ENCODE measurements at places on chromosomes 12 and 14.

GRCh38 chr12:56661560-56661959 is 15.8 kb upstream of the ATP5F1B start:
- no peak for DNase-seq

DNA sequence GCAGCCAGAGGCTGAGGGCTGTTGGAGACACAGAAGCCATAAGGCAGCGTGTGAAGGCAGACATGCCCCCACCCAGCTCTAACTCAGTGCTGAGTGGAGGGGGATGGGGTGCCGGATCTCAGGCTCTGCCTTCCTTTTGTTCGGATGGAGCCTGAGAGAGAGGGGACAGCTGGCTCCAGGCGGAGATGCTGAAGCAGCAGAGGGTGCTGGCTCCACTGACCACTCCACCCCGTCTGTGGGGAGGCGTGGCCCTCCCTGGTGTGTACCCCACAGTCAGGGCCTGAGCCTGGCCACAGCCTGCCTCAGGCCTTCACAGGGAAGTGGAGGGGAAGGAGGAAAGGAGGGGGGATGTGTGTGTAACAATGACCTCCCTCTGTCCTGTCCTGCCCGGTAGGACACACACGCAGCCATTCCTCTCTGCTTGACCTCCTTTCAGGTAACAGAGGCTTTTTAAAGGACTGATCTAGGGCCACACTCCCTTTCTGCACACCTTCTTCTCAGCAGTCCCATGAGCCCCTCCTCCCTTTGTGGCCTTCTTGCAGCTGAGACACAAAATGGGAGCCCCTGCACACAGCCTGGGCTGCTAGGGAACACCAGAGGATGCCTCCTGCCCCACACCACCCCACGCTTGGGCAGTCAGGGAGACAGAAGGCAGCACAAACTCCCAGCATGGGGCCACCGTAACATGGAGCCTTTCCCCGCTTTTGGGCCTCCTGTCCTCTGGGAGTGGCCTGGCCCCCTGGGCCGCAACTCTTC is 9.6 kb upstream of the ENDOU start:
- no peak for DNase-seq

GRCh38 chr12:31523306-31523705 is 67.6 kb downstream of the DENND5B start:
- no peak for DNase-seq

DNA sequence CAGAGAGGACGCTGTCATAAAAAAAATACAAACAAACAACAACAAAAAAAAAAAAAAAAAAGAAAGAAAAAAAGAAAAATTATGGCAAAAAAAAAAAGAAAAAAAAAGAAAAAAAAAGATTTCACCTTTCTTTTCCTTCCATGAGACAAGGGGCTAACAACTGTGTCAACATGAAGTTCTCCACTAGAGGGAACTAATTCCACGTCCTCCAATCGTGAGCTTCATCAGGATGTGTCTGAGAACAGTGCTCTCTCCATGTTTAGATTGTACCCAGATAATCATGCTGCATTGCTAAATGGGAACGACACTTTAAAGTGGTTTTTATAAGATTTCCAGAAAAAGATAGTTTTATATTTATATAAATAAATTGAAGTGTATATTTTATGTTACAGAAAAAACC is 96.2 kb upstream of the PTPRB start:
- no peak for DNase-seq

DNA sequence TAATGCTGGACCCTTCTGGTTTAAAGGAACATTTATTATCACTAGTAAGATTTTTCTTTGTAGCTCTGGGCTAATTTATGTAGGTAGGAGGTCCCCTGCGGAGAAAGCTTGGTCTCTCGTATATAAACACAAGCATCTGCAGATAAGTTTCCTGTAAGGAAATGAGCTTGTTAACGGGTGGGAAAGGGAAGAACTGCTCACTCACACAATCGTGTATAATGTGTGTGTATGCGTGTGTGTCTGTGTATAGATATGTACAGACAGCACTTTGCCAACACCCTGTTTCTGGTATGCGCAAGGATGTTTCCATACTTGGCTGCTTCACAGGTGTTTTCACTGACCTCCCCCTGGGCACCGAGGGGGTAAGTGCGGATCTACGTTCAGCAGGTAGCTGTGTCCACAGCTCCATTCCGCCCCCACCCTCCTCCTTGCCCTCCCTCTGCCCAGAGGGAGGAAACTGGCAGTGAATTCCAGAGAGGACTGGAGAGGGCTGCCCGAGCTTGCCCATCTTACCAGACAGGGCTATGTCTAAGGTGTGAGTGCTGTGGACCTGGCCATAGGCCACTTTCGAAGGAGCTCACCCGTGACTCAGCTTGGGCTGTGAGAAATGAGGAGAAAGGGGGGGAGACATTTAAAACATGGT is 65.2 kb downstream of the NINJ2 start:
- DNase-seq: no peak

GRCh38 chr14:83664389-83664788 is 1865.6 kb upstream of the FLRT2 start:
- no peak for DNase-seq

- DNase-seq: no peak
Measured at GRCh38 chr12:76745343-76745742, 18.6 kb upstream of the ZDHHC17 start.

DNA sequence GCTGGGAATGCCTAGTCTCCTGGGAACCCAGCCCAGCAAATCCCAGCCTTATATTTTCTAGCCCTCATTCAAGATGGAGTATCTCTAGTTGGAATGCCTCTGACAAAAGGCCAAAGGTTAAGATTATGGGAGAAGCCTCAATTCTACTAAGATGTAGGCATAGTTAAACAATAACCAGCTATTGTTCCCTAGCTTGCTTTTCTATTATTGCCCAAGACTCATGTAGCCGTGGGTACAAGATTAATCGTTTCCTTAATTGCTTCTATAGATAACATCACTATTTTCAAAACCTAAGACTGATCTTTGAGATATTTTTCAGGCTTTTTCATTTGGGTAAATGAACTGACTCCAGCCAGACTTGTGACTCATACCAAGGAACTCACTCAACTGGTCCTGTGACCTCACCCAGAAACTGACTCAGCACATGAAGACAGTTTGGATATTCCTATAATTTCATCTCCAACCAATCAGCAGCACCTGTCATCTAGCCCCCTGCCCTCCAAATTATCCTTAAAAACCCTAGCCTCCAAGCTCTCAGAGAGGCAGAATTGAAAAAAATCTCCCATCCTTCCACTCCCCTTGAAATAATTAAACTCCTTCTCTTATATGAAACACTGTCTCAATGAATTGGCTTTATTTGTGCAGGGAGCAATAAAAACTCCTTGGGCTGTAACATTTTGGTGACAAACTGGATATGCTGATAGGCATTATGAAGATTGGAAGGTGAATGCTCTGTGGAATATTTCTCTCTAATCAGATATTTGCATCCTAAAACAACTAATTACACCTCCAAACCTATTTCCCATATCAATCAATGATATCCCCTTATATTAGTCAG is 589.0 kb downstream of the C12orf50 start:
- no peak for DNase-seq

GRCh38 chr14:33370426-33370825 is 431.7 kb downstream of the NPAS3 start:
- DNase-seq: no peak

DNA sequence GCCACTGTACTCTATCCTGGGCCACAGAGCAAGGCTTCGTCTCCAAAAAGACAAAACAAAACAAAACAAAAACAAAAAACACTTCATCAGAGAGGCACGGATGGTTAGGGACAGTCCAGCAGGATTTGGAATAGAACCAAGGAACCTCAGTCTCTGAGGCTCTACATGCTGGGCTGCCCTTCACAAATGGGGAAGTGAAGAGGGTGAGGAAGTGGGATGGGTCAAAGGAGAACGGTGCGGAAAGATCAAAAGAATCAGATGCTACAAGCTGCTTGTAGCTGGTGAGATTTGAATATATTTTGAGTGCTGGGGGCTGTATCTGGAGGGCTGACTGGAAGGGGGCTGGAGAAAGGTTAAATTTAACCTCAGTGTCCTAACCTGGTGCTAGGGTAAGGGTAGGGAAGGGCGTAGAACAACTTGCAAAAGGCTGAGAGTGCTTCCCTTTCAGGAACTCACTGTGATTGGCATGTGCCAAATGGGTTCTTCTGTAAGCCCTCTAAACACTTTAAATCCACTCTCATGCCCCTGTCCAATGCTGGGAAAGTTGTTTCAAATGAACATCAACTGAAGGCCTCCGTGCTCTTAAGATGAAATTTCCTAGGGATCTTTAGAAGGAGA is 4.6 kb downstream of the FOXJ2 start:
- no peak for DNase-seq

GRCh38 chr12:123142921-123143735 is 7.8 kb downstream of the PITPNM2 start:
- no peak for DNase-seq

- DNase-seq: no peak
Measured at GRCh38 chr14:67919259-67920032, 99.9 kb downstream of the RAD51B start.

DNA sequence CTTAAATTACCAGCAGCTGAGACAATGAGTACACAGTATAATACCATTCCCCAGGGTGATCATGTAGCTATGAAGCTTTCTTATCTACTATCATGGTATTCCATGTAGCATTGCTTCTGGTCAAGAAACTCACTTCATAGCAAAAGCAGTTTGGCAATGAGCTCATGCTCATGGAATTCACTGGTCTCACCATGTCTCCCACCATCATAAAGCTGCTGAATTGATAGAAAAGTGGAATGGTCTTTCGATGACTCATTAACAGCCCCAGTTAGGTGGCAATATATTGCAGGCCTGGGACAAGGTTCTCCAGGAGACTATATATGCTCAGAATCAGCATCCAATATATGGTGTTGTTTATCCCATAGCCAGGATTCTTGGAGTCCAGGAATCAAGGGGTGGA is 553.7 kb downstream of the FOXG1 start:
- no peak for DNase-seq

DNA sequence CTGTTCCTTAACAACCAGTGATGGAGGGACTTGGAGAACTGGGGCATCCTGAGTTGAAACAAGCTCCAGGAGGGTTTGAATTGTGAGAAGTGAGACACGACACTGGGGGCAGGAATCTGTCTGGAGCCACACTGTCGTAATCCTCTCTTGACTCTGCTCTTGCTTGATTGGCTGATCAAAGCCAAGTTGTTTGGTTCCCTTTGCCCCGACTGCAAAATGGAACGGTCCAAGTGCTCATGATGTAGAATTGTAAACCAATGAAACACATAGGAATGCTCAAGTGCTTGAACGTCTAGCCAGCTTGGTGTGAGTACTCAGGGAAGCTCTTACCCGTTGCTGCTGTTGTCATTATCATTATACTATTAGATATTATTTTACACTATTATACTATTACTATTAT is 98.1 kb downstream of the TMEM132C start:
- no peak for DNase-seq

DNA sequence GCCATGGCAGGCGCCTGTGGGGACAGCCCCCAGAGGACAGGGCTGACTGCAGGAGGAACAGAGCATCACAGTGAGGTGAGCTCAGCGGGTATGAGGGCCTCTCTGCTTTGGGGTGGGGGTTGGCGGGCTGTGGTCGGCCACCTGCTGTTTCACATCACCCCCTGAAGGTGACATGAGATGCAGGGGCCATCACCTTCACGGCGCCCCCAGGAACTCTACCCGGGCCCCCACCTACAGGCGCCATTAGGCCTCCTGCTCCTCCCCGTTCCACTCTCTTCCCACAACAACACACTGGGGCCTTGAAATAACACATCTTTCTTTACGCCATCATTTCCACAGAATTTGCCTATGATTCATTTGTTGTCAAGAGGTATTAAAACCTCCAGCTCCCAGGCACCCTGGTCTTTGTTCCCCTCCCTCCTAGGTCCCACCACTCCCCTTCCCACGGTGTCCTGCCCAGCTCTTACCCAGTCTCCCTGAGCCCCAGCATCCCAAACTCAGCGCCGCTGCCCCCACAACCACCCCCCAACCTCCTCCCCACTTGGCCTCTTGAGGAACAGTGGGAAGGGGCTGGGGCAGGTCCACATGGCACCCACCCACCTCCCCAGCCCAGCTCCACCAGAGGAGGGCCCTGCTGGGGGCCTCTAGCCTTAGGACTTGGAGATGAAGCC is 12.7 kb upstream of the HDAC7 start:
- DNase-seq: no peak

- DNase-seq: no peak
Measured at GRCh38 chr14:57480051-57480450, 13.6 kb downstream of the CCDC198 start.

- no peak for DNase-seq
Measured at GRCh38 chr12:105025890-105026289, 39.8 kb downstream of the NOPCHAP1 start.

DNA sequence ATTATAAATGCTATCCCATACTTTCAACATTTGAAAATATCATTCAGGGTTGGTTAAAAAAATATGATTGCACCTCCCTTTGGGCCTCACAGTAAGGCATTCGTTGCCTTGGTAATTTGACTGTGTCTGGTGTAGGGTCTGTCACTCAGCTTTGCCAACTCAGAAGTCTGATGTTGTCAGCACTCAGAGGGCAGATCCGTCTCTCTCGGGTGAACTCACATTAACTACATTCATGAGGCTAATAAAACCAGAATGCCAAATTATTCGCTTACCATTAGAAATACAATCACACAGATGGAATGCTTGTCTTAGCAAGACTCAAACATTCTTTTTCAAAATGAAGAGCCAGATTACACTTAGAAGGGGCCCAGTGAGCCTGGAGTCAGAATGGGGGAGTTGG is 53.0 kb downstream of the NPAS3 start:
- DNase-seq: no peak

DNA sequence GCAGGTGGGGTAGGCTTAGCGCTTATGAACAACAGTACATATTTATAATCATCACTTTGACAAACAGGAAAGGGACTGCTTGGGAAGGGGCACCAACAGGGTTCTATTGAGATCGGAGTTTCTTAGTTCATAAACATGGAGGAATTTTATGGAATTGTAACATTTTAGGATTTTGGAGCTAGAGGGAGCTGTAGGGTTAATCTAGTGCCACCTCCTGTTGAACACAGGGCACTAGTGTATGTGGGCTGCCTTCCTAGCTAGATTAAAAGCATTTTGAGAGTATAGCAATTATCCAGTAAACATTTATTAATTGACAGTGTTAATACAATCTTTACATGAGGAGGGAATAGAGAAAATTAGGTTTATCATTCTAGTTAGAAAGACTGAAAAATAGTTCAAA is 23.1 kb upstream of the TBC1D30 start:
- DNase-seq: no peak

GRCh38 chr14:103693515-103693914 is 21.7 kb downstream of the XRCC3 start:
- DNase-seq: no peak

DNA sequence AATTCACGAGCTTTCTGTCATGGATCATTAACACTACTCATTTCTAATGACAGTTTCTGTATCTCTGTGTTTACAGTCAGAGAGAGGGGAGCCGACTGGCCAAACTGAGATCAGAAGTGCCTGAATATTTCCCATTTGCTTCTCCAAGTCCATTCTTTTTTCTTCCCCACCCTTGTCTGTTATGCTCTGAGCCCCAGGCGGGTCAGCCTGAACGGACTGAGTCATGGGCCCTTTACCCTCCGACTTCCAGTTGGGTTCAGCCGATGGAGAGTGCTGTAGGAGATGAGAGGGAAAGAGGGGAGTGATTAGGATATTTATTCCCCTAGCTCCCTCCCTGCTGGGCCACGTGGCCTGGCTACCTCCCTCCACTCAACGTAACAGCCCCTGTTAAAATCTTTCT is 104.7 kb downstream of the PAH start:
- no peak for DNase-seq

Data from stimulated activated CD4-positive, alpha-beta T cell treated with anti-CD3 and anti-CD28 coated beads, TNF-alpha, amount 100 ng/mL, for 4 hours (primary cell).